ENCODE measurements at places on chromosomes 3 and 15.

DNA sequence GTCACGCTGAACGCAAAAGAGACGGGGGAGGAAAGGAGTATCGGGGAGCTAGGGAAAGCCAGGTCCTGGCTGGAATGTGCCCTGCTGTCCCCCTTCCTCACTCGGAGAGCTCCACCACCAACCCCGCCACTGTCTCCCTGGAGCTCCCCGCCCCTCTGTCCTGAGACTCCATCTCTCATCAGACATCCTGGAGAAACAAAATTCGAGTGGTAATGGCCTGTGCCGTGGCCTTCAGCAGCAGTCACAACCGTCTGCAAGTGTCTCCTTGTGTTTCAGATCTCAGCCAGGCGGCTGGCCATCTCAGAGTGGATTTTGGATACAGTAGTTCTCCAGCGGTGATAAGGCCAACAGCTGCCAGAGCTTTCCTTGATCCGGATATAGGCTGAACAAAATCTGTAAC, 76.9 kb downstream of the OCA2 start:
- no peak for DNase-seq

GRCh38 chr15:27410996-27411605, 440.1 kb downstream of the GABRG3 start:
- no peak for DNase-seq

DNA sequence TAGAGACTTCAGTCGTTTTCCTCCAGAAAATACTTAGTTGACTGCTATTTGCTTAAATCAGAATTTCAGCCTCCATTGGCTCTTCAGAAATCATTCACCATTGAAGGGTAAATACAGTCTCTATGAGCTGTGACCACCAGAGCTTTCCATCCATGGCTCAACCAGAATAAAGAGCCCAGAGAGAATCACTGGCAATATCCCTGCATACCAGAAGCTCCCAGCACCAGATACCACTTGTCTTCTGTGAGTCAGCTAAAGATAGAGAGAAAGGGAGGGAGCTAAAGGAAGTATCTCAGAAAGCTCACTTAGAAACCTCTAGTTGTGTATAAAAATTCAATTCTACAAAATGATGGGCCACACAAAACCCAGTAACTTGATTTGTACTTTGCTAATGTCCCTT, 115.2 kb upstream of the TMCO5A start:
- DNase-seq = no peak

DNA sequence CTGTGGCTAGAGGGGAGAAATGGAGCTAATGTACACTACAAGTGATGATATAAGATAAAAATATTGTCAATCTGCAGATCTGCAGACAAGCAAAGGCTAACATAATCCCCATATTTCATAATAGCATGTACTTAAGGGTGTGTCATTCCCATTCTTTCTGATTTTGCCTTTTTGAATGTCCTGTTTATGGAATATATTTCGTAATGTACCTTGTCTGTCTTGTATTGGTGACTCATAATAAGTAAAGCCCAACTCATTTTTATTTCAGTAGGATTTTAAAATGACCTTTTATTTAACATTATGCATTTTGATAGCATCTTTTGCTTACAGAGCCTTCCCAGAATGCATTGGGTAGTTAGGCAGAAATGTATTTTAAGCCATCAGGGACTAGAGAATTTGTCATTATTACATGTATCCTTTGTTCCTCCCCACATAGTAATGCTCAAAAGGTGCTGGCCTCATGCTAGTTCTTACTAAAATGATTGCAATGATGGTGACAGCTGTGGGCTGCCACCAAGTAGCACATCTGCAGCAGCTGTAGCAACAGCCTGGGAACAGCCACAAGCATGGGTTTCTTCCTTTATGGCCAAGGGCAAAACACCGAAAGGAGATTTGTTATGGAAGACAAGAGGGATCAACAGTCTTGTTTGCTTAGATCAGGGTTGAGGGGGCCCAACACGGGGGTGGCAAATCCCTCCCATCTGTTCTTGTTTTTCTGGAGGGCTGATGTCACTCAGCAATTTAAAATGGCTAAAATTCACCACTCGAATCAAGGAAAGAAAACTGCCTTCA, 188.5 kb downstream of the CADPS start:
- no peak for DNase-seq

DNA sequence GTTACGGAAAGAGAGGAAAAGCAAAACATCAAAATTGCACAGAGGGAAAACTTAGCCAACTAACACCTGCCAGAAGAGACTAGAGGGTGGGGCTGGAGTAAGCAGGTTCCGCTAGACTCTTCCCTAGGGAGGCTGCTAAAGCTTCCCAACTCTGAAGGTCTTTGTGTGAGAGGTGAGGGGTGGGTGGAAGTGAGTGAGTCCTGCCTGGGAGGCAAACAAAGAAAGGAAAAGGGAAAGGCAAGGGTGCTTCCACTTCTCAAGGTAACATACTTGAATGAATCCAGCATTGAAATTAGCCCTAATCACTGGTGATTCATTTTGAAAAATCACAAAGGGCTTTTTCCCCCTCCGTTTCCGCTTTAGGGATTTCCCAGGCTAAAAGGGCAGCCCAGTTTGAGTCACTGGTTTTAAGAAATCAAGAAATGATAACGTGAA, 220.5 kb upstream of the ADAMTS9 start:
- DNase-seq = no peak

- DNase-seq = no peak
These were observed 54.3 kb upstream of the NEK10 start for GRCh38 chr3:27423463-27423862.

- DNase-seq = peak; percentile 69
These were observed 240.8 kb downstream of the NR1D2 start for GRCh38 chr3:24185738-24186384.

DNA sequence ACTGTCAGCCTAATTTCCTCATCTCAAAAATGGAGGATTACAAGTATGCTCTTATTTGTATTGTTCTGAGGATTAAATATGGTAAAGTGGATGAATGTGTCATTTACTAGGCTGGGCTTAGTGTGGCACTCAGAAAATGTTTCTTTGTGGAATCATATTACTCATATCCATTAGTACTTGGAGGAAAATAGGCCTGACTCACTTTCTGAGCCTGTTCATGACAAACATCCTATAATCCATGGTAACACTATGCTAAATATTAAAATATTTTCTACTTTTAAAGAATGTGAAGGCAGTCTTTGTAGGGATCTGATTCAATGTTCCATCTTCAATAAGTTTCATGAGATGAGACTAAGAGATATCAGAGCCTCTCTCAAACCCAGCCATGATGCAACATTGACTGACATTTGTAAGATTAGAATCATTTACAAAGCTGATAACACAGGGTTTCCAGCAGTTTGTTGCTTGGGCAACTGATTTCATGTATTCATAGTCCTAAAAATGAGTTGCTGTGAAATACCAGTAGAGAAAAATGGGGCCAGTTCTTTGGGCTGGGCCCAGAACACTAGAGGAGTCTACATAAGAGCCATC, 1048.5 kb downstream of the NTRK3 start:
- DNase-seq = no peak

DNA sequence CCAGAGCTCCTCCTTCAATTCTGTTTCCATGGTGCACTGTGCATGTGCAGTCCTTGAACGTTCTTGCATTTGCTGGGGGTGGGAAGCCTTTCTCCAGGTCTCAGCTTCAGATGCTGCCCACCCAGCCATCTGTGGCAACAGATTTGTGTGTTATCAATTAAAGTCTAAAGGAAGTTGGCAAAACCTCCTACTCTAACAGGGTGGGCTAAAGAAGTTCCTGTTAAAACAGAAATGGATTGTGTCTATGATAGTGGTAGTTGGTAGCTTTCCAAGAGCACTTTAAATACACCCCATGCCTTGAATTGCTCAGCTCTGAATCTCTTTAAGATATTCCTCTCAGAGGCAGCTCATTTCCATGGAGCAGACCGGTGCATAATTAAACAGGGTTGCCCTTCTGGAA, 488.0 kb upstream of the SUCLG2 start:
- no peak for DNase-seq

DNA sequence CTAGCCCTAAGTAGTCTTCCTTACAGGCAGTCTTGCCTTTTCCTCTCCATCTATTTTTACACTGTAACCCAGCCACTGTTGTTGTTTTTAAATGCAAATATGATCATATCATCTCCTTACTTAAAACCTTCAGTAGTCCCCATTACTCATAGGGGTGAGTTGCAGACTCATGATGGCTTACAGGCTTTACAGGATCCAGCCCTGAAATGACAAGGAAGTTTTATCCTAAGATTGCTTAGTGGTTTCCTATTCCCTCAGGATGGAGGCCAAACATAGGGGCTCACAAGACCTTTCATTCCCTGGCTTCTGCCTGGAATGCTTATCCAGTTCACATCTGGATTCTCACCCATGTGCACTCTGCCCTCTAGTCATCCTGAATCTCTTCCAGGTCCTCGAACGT, 27.7 kb upstream of the PCOLCE2 start:
- no peak for DNase-seq

DNA sequence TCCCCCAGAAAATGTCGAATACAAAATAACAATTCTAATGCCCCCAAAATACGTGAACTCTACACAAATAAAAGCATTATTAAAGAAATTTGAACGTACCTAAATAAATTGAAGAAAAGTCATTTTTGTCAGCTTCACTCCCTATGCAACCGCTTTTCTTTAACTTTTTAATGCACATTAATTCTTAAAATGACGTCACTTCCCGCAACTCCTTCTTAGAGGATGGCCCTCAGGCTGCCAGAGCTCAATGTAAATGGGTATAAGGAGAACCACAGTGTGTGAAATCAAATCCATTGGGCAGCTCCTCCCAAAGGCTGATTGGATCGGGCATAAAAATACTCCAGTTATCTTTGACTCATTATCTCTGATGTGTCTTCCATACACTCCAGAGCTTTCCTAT, 736.9 kb downstream of the GBE1 start:
- no peak for DNase-seq

- no peak for DNase-seq
These were observed 289.5 kb upstream of the RGMA start for GRCh38 chr15:93378558-93378957.

DNA sequence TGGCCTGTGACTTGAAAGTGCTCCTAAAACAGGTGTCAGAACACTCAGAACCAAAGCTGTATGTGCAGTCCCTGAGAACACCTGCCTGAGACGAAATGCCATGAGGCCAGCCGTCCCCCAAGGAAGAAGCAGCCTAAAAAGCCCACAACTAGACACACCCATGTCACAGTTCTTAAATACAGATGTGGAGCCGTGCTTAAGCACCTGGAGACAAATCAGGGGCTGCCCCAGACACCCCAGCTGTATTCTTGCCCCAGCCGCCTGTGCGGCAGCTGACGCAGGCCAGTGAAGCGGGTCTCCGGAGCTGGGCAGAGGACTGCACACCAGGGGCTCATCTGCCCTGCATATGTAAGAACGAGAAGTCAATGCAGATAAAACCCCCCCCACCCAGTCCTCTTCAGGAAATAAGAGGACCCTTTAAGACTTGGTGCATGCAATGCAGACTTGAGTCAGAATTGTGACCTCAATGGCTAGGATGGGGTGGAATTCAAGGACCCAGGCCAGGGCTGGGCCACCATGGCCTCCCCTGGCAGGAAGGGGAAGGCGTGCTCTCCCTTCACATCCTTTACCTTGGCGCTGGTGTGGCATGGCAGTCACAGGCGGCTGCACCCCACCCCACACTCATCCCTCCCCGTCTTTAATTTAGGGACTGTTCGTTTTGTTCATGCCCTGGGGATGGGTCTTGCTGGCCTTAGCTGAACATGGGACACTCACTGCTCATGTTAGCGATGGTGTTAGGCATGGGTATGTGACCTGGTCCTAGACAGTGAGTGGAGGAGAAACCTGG, 27.7 kb upstream of the PLXNA1 start:
- no peak for DNase-seq

GRCh38 chr3:186133980-186134379, 25.1 kb upstream of the ETV5 start:
- DNase-seq = no peak

GRCh38 chr15:49697121-49697520, 76.3 kb downstream of the DTWD1 start:
- no peak for DNase-seq

- DNase-seq = no peak
These were observed 21.8 kb downstream of the CD200 start for GRCh38 chr3:112354642-112355306.

- no peak for DNase-seq
These were observed 17.5 kb downstream of the TMEM158 start for GRCh38 chr3:45208586-45208985.

DNA sequence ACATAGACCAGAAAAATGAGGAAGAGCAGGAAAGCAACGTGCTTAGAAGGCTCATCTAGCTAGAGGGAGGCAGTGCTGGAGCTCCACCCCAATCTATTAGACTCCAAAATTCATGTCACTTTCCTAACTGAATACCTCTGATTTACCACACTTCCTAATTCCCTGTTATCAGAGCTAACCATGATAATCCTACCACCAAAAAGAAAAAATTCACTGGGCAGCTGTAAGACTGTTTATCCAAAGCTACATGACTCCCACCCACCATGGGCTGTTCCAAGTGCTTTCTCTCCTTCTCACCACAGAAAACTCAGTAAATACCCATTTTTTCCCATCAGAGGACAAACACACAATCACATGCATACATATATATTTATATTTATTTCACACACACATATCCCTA, 479.5 kb upstream of the WNT5A start:
- DNase-seq = no peak

DNA sequence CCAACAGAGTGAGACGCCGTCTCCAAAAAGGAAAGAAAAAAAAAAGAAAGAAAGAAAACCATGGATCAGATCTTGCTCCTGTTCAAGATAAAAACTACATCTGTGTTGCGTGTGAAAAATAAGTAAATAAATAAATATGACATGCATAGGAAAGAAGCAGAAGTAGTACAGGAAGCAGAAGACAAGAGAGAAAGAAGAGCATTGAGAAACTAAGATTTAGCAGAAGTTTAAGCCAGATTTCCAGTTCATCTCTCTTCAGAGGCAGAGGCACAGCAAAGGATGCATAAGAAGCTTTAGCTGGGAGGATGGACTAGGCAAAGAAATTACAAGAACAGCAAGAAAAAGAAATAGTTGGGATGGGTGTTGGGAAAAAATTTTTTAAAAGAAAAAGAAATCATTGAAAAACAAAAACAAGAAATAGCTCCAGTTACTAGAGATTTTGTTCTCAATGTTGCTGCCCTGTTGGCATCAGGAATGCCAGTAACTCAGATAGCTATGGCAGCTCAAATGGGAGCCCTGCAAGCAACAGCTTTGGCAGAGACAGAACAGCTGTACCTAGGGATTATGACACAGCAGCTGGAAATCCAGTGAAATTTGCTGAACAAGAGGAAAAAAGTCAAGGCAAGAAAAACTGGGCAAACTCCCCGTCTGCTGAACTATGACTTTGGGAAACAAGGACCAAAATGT, 17.3 kb downstream of the AP3S2 start:
- no peak for DNase-seq
